K562 (cell line): ENCODE measurements at places on chromosomes 6 and 20. TPM values are rescaled to one million over a fixed set of nuclear protein-coding genes. Genes with fewer than 3 reads are reported as not detected.
A peak's percentile ranks its signal among the peaks of the same experiment; 100 is the strongest.

TCF21 gene
- not detected in 2 replicates for polyA plus RNA-seq

SNAP91 gene
- polyA plus RNA-seq, result not detected in 2 replicates

PRIM2 gene
- 26.4 and 27.6 TPM in 2 replicates for polyA plus RNA-seq

NRSN1 gene
- polyA plus RNA-seq, result not detected in 2 replicates

C20orf144 gene
- 0.16 and 0.23 TPM in 2 replicates for polyA plus RNA-seq

MLN gene
- not detected in 2 replicates for polyA plus RNA-seq

DNA sequence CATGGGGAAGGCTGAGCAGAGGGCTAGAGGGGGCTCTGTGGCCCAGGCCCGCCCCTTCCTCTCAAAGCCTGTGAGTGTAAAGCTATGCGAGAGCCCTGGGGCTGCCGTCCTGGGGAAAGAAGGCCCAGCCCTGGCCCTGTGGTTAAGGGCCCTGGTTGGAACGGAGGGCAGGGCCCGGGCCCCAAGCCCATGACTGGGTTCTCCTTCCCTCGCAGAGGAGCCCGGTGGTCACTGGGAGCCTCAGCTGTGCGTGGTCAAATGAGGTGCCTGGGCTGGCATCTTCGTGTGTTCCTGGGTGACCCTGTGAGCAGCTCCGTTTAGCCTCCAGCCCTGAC lies 56.0 kb downstream of the SMOC2 start:
- no peak for DNase-seq

GRCh38 chr6:129276986-129277385 lies 394.0 kb downstream of the LAMA2 start:
- no peak for DNase-seq

GRCh38 chr6:90368001-90368400 lies 71.4 kb upstream of the BACH2 start:
- DNase-seq, result no peak

DNA sequence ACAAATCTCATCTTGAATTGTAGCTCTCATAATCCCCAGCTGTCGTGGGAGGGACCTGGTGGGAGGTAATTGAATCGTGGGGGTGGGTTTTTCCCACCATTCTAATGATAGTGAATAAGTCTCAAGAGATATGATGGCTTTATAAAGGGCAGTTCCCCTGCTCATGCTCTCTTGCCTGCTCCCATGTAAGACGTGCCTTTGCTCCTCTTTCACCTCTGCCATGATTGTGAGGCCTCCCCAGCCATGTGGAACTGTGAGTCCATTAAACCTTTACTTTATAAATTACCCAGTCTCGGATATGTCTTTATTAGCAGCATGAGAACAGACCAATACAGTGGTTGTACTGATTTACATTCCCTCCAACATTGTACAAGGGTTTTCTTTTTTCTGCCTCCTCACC lies 69.7 kb downstream of the SUN5 start:
- no peak for DNase-seq

DNA sequence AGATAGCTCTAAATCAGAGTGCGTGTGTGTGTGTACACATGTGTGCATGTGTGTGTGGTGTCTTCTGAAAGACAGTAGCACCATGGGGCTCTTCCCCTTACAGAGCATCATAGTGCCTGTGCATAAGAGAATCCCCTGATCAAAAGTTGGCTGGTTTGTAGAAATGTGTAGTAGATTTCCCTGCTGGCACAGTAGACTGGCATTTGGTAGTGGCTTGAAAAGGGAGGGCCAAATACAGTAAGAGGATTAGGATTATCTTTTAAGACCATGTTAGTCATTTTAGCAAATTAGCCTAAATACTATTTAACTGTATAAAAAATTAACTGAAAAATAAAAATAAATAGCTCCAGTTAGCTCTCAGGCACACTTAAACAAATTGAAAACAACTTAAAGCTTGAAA lies 112.6 kb downstream of the B3GAT2 start:
- no peak for DNase-seq

DNA sequence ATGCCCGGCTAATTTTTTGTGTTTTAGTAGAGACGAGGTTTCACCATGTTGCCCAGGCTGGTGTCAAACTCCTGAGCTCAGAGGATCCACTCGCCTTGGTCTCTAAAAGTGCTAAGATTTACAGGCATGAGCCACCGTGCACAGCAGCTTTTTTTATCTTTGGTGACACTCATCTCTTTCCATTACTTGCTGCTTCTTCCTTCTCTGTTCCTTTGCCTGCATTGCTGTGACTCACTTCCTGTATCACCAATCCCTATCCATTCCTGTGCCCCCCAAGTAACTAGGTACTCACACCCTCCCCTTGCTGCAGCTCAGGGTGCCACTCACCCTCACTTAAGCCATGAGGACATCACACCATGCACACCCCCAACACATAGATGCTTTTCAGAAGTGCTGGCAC lies 24.6 kb downstream of the KHDC1L start:
- no peak for DNase-seq

DNA sequence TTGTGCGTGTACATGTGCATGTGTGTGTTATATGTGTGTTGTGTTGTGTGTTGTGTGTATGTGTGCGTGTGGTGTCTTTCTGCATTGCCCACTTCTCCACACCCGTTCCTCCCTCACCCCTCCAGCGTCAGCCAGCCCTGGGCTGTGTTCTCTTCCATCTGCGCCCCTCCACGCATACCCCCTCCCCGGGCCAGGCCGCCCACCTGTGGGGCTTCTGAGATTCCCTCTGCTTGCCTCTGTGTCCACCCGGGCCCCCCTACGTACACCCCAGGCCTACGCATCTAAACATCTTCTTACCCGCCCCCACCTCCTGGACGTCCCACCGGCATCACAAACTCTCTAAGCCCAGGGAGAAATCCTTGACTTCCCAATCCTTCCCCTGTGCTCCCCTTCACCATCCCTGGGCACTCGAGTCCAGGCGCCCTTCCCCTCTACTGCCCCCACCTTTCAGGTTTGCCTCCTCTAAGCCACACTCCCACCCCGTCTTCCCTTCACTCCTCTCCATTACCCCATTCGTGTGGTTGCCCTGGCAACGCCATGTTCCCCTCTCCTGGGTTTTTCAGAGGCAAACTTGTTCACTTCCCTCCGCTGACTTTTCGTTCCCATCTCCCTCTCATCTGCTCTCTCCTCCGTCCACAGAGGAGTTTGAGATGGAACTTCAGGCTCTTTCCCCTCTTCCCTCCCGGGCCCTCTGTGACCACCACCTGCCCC lies 81.7 kb upstream of the NNAT start:
- DNase-seq, result no peak

- DNase-seq, result no peak
Observed at GRCh38 chr6:43199912-43200311, 17.9 kb downstream of the CUL9 start.

DNA sequence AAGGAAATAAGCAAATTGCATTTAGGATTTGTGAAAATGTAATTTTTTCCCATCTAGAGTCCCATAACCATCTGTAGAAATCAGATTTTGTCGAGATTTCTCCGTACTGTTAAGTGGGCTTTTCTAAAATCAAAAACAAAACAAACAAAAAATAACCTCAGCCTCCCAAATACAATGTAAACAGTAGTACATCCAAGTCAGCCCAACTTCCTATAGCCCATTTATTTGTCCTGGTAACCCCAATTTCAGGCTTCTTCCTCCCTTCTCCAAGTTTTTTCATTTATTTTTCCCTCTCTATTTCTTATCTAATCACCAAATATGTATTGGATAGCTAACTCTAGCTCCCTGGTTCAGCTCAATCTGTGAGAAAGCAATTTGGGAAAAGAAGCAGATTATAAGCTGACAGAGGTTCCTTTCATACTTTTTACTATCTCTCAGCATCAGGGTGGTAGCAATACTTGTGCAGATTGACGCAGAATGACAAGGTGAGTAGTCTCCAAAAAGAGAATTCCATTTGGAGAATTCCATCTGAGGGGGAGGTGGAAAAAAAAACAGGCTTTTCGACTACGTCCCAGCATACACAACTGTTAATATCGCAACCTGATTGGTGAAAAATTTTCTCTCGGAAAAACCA lies 132.6 kb upstream of the BTN3A2 start:
- no peak for DNase-seq

- DNase-seq, result no peak
Observed at GRCh38 chr6:25334793-25335192, 55.6 kb downstream of the CARMIL1 start.

DNA sequence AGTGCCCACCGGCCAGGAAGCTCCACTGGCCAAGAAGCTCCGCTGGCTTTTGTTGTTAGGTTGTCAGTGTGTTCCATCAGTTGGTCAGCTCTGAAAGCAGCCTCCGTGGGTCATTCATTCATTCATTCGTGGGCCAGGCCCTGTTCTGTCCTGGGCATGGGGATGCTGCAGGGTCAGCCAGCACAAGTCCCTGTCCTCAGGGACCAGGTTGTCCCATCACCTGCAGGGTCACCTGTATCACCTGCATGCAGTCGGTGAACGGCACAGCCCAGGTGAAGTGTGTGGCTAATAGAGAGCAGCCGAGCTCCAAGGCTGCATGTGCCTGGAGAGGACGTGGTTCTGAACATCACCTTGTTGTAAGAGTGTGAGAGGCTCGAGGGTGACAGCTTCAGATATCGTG lies 403.5 kb downstream of the CDH4 start:
- no peak for DNase-seq

DNA sequence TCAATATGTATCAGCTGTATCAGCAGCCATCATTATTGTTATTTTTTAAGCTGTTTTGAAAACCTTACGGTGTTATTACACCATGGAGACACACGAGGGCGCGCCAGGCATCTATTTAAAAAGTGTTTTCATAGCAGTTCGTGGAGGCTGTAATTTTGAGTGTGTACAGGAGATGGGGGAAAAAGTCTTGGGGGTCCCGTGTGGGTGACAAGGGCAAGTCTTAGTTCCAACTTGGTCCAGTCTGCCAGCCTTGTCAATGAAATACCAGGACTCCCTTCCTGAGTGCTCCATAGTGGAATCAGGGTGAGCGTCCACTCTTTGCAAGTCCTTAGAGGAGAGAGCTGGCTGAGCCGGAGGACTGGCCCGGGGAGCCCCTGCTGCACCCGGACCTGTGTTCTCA lies 43.3 kb downstream of the SLC2A10 start:
- DNase-seq, result peak; percentile 70

GRCh38 chr6:131946992-131947955 lies 3.9 kb downstream of the CCN2 start:
- no peak for DNase-seq

- DNase-seq, result no peak
Observed at GRCh38 chr20:47727170-47727880, 58.0 kb downstream of the SULF2 start.

DNA sequence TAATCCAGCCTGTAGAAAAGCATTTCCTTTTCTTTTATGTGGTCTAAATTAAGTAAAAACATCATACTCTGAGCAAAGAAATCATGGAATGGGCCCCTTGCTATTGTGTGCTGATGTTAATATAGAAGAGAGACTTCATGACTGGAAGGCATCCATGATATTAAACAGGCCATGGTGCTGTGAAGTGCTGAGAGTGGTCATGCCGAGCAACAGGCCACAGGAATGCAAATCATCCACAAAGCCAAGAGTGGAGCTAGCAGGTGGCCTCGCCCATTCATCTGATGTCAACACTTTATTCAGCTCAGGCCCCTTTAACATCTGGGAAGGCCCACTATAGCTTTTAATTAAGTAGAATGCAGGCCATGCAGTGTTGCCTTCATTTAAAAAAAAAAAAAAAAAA lies 115.2 kb upstream of the HMGCLL1 start:
- no peak for DNase-seq

DNA sequence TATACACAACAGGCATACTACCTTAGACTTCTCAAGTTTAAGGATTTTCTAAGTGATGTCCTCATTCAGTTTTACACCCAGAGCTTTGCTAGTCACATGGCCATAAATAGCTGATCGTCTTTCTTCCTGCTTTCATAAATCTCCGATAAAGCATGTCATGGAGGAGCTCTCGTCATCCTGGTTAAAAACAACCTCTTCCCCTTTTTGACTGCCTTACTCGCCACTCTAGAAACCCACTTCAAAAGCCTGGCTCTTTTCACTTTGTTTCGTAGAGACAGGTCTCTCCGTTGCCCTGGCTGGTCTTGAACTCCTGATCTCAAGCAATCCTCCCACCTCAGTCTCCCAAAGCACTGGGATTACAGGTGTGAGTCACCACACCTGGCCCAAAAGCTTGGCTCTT lies 67.0 kb upstream of the SMIM29 start:
- peak; percentile 34 for DNase-seq

DNA sequence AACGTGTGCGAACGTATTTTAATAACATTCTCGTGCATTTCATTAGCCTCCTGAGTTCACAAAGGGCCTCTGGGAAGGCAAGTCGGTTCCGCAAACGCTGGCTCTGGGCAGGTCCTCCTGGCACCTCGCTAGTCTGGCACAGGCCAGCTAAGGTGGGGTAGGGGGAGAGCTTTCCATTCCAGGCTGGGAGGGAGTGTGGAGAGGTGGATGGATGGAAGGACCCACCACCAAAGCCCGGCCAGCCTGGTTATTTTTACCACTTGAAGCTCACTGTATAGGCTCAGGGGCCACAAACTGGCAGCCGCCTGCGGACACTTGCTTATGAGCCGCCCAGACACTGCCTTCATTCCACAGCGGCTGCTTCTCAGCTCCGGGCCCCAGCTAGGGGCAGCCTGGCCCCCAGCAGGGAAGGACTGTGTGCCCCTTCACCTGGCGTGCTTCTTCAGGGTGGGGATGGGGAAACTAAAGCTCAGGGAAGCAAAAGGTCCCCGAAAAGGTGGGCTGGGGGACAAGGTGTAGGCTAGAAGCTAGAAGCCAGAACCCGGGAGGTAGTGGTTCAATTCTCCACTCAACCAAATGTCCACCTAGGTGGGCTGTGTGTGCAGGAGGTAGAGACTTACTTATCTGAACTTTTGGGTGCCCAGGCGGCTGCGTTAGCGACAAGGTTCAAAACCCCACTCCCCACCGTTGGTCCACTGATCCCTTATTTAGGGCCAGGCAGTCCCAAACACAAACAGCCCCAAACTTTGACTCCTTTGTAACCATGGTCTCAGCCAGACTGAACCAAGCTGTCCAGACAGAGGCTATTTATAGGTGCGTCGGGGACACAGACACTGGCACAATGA lies 1.7 kb downstream of the PMEPA1 start:
- no peak for DNase-seq

DNA sequence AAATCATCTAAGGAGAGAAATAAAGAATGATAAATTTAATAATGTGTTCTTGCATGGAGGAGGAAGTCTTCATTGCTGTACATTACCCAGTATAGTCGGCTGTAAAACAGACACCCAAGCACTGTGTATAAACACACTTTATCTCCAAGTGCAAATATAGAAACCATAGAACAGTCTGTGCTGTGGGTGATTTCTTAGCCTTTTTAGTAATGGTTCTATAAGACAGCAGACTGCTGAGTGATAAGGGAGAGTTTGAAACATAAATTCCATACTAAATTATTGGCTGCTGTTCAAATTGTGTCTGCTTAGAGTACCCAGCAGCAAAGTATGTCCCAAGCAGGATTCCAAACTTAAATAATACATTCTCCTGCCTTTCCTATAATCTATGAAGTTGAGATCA lies 4.6 kb downstream of the FILIP1 start:
- DNase-seq, result no peak

DNA sequence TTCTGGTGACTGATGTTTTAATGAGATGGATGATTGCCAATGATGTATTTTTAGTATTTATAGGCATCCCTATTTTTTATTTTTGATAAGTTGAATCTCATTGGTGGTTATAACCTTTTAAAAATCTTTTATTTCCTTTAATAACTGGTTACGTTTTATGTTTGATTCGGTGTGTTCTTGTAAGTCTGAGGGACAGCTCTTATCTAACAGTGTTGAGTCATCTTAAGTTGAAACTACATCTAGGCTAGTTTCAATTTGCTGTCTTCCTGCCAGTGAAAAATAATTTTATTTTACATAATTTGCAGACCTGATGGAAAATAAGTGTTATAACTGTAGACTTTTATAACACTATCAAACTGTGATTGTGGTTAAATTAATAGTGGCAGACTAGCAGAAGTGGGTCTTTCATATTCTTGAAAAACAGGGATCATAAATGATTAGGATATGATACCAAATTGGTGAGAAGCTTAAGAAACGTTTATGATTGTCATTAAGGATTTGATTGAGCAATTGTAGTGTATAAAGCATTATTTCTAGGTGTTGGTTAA lies 4.6 kb downstream of the AFDN start:
- no peak for DNase-seq
